Hematopoietic multipotent progenitor cell treated with erythropoietin and hydrocortisone succinate and interleukin-3 and kit ligand, for 4 days (in vitro differentiated cells): ENCODE measurements at places on chromosomes 5 and 9.
A peak's percentile ranks its signal among the peaks of the same experiment; 100 is the strongest.

DNA sequence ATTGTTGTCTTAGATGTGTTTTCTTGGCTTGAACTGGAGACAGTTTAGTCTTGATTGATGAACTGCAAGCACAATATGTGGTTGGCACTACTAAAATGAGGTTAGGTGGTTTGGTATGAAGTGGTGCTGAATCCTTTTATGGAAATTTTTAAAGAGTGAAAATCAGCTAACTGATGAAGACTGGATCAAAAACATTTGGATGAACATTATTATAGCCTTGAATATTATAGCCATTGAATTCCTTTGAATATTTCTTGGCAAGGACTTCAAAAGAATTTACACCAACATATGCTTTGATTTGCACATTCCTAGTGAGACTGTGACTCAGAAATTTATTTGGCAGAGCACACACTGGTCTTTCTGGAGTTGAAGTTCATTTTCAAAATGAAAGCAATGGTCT is 318.3 kb downstream of the CHSY3 start:
- DNase-seq: no peak

GRCh38 chr9:109248133-109248581 is 72.7 kb downstream of the EPB41L4B start:
- no peak for DNase-seq

DNA sequence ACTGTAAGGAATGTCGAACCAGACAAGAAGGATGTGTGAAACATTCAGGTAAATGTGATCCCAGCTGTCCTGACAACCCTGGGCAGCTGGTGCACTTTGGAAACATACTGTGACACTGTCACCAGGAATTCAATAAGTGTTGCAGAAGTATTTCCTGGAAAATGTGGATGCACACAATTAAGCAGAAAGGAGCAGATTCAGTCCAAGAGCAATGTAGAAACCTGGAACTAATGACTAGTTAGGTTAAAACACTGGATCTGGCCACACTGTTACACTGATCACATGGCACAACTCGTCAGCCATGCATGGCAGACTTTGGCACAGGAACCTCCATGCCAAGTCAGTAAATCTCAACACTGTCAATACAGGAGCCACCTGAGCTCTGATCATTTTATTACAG is 109.0 kb downstream of the FAM174A start:
- DNase-seq: no peak

DNA sequence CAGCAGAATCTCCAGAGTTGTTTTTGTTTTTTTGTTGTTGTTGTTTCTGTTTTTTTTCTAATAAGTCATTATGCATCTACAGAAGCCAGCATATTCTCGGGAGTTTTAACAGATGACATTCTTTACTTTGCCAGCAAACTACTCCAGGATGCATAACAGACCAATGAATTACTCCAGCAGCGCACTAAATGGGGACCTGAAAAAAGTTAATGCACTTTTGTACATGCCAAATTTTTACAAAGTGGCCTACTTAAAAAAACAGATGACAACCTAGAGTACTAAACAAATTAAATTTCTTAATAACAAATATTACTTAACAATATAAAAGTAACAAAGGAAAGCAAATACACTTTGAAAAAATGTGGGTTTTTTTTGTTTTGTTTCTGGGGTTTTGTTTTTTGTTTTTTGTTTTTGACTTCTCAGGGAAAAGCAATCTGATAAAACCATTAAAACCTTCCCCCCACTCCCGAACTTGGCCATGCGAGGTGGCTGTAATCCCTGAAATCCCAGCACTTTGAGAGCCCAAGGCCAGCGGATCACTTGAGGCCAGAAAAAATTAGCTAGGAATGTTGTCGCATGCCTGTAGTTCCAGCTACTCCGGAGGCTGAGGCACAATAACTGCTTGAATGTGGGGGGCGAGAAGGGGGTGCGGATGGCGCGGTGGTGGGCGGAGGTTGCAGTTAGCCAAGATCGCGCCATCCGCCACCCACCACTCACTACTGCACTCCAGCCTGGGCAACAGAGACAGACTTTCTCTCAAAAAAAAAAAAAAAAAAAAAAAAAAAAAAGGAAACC is 352.4 kb downstream of the CETN3 start:
- no peak for DNase-seq

DNA sequence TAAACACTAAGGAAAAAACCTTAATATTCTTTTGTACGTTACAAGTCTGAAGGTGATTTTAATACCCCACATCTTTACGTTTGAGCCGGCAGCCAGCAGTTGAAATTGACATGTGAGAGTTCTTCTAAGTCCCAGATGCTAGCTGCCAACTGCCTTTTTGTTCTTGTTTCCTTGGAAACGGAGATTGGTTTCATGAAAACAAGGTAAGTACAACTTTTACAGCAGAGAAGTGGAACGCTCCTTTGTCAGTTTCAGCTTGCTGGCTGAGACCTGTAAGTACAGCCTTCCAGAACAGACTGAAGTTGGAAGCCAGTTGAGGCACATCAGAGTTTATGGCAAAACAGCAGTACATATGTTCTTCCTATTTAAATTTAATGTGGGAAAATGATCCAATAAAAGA is 1018.4 kb upstream of the ARRDC3 start:
- DNase-seq: no peak

DNA sequence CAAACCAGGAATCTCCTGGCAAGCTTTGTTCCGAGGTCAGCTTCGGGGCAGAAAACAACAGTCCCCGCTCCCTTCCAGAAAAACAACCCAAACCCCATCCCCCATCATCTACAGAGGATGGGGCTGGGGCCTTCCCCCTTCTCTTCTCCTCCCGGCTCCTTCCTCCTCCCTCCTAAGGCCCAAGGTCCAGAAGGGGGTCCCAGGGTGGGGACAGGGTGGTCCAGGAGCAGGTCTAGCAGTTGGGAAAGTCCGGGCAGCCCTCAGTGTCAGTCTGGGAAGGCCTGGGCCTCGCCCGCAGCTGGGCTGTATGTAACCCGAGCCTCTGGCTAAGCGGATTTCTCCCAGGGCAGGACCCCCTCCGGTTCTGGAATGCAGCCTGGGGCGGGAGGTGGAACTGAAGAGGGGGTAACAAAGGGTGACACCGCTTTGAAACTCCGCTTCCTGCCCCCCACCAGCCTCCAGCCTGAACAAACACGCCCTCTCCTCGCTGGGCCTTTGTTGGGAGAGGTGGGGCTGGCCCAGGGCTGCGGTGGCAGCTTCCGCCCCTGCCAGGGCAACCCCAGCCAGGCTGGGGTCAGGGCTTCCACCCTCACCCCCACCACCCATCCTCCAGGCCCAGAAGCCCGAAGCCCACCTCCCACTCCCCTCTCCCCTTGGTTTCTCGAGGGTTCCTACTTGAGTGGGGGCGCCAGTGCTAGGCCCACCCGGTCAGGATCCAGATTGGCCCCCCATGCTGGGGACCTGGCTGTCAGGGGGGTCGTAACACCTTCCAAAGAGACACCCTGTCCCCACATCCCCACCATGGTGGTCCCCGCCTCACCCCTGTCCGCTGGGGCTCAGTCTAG is 63.5 kb downstream of the C9orf50 start:
- DNase-seq: no peak

DNA sequence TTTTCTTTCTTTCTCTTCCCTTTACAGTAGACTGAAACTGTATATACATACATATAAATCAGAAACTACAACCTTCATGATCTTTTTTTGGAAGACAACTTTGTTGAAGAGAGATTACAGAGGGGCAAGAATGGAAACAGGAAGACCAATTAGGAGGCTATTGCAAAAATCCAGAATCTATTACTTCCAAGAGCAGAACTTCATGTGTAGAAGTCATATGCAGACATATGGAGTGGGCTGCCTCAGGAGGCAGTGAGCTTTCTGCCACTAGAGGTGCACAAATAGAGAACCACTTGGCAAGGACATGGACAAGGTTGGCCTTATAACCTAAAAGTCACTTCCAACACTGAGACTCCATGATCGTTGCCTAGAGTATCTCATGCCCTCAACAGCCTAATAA is 157.8 kb upstream of the NR4A3 start:
- peak; percentile 2 for DNase-seq

DNA sequence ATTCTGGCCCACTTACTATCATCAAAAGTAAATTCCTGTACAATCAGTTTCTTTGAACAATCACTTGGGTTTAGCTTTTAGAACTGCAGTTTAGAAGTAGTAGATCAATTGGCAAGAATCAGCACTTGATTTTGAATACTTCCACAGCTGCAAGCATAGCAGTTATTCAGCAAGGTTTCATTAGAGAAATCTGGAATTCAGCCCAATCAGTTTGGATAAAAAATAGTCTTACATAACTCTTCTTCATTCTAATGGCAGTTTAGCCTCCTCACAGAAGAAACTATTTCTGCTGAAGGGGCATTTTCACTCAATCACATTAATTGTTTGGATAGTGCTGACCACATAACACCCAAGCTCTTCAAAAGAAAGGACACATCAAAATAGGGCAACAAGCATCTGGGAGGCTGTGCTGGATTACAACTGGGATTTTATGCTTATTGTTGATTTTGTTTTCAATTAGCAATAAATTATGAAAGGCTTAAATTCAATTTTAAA is 336.2 kb upstream of the PDE4D start:
- DNase-seq: no peak

GRCh38 chr9:131180454-131180853 is 55.1 kb downstream of the NUP214 start:
- peak; percentile 91 for DNase-seq

- DNase-seq: no peak
Observed at GRCh38 chr9:95201206-95201605, 116.3 kb downstream of the FANCC start.

DNA sequence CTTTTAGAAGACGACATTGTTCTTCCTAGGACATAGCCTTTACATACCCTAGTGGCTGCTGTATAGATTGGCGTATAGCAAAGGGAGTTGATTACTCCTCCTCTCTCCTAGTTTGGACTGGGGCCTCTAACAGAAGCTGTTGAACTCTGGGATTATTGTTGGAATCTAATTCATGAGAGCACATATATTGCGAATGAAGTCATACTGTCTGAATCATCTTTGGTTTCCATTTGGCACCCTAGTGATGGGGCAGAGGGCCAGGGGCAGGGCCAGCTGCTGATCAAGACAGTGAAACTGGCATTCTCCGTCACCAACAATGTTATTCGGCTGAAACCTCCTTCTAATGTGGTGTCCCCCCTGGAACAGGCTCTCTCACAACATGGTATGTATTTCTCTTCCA is 40.3 kb downstream of the NUP188 start:
- DNase-seq: no peak

- no peak for DNase-seq
Observed at GRCh38 chr9:135002802-135003201, 84.7 kb upstream of the OLFM1 start.

- DNase-seq: no peak
Observed at GRCh38 chr9:13744261-13744901, 464.9 kb upstream of the MPDZ start.

DNA sequence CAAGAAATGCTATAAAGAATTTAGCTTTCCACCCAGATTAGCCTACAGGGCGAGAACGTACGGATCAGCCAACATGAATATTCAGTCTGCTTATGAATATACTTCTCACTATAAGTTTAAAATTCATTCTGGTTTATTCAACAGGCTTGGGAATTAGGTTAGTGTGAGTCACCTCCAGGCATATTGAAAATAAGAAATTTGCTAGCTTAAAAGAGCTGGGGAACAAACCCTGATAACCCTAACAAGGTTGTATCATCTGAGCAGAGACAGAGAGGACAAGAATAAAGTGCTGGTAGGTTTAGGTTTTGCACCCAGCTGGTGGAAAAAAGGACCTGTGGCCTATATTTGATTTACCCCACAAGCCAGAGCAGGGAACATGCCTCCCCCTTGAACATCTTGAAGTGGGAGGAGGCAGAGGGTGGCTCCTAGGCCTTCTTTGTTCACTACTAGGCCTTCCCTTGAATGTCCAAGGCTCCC is 12.3 kb downstream of the FNBP1 start:
- no peak for DNase-seq

DNA sequence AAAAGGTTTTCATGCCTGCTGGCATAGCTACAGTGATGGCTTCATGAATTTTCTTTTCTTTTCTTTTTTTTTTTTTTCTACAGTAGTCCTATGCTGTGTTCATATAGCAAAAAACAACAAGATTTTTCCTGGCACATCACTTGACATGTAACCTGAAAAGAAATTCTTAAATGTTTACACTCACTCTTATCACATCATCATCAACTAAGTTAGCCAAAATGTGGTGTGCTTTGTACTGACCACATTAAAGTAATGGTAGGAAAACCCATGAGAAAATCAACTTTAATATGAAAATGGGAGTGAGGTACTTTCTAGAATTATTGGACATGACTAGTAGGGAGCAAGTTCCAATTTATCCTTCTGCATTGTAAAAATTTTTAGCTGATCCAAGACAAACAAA is 146.7 kb downstream of the SSBP2 start:
- DNase-seq: no peak

DNA sequence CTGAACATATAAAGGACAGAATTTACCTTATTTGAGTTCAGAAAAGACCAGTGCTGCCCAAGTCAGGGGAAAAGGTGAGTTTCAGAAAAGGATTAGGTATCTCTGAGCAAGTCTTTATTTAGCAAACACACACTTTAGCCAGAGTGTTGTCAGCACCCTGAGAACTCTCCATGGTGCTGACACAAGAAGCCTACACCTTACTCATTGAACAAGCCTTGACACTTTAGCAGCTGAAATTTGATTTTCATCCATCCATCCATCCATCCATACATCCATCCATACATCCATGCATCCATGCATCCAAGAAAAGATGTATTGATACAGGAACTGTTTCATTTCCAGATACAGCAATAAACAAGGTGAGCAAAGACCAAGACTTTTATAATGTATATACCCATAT is 311.2 kb downstream of the TRIM32 start:
- DNase-seq: peak; percentile 44

- no peak for DNase-seq
Observed at GRCh38 chr5:6411141-6411540, 32.8 kb upstream of the MED10 start.

- no peak for DNase-seq
Observed at GRCh38 chr5:67969631-67970030, 245.9 kb upstream of the PIK3R1 start.

DNA sequence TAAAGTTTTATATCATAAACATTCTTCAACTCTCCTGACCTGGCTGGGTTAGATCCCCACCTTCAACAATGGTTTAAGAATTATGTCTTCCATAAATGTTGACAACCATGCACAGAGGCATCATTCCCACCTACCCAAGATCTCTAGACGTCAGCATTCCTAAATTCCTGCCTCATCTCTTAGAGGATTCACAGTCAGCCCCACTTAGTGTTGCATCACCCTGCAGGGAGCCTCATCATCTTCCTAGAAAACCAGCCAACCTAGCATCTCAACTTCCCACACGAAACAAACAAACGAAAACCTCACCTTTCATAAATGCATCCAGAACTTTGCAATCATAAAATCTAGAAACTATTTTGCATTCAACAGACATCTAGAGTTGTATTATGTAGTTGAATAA is 816.1 kb upstream of the C9orf72 start:
- no peak for DNase-seq

- peak; percentile 66 for DNase-seq
Observed at GRCh38 chr9:134066526-134066912, 1.3 kb downstream of the BRD3 start.

- no peak for DNase-seq
Observed at GRCh38 chr5:116738239-116738614, 163.6 kb upstream of the SEMA6A start.

- DNase-seq: no peak
Observed at GRCh38 chr5:53161876-53162275, 52.3 kb upstream of the MOCS2 start.

- peak; percentile 12 for DNase-seq
Observed at GRCh38 chr5:138605254-138605972, 30.2 kb upstream of the HSPA9 start.
